NCI-H510A treated with DMSO at 0.1 percent for 48 hours (cell line): ENCODE measurements at places on chromosomes 3 and 15.

- DNase-seq = no peak
These were observed 514.4 kb upstream of the TBL1XR1 start for GRCh38 chr3:177711637-177712036.

DNA sequence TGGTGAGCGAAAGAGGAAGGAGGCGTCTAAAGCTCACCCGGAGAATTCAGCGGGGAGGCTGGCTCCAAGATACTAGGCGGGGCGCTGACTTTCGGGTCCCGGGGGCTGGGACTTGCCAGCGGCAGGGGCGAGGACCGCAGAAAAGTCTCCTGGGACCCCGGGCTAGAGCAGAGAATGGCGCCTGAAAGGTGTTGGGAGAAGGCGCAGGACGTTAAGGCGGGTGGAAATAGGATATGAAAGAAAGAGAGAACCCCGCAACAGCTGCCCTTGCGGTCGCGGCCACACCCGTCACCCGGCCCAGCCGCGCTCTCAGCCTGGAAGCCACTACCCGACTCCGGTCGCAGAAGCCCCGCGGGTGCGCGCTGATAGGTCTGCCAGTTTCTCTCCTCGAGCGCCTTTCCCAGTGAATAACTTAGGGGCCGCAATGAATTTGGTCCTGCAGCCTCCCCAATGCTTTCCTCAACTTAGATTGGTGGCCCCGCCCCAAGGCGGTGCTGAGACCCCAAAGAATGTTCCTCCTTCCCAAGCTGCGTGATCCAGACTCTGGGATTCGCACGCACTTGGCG is 604 bp downstream of the LTK start:
- DNase-seq = no peak

GRCh38 chr3:72174040-72174439 is 389.1 kb upstream of the PROK2 start:
- DNase-seq = no peak

DNA sequence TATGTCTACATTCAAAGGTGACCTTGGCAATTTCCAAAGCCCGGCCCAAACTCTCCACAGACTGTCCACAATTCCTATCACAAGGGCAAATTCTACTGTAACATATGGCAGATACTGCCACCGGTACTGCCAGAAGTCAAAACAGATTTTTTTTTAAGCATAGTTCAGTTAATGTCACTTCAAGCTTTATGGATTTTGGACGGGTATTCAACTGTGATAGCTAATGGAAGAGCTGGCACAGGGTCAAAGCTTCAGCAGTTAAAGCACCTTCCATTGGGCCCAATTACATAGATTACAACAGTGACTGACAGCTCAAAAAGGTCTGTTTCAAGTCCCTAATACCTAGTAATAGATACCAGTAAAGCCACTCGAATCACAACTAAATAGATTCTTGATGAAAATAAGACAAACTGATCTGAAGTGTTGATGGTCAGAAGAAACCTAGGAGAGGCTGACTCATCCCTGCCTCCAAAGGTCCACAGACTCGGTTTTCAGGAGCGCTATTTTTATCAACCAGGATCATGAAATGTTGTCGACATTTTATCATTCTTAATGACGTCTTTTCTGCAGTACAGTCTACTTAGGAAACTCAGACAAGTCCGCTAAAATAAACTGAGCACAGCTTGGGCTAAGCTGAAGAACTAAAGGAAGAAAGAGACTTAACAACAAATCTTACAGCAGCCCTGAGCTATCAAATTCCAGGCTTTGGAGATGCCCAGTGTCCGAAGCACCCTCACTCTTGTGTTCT is 38.7 kb downstream of the ANXA2 start:
- no peak for DNase-seq

DNA sequence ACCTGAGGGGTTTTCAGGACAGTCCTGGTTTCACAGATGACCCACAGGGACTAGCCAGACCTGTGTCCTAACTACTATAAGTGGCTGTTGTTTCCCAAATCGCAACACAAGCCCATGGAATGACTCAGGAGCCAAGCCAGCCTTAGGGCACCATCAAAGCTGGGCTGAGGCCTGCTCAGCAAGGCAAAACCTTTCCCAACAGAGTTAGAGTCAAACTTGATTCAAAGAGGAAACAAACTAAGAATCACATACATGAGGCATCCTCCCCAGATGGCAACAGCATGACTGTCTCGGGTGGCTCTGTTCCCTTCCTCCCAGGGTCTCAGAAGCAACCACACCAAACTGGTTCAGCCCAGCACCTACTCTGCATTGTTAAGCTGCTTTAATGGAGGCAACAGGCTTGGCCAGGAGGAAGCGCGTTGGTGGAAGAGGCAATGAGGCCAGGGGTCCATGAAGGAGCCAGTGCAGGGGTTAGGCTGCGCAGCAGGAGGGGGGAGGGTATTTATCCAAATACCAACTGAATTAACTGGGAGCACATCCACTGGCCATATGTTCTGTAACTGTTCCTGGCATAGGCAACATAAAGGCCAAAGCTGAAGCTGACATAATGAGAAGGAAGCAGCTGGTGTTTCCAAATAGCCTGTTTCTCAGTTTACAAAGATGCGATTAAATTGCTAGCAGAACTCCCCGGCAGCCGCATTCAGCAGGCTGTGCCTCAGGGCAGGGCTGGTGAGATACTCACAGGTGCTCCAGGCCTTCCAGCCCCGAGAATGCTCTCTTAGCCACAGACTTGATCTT is 102.4 kb downstream of the LRIG1 start:
- DNase-seq = no peak

DNA sequence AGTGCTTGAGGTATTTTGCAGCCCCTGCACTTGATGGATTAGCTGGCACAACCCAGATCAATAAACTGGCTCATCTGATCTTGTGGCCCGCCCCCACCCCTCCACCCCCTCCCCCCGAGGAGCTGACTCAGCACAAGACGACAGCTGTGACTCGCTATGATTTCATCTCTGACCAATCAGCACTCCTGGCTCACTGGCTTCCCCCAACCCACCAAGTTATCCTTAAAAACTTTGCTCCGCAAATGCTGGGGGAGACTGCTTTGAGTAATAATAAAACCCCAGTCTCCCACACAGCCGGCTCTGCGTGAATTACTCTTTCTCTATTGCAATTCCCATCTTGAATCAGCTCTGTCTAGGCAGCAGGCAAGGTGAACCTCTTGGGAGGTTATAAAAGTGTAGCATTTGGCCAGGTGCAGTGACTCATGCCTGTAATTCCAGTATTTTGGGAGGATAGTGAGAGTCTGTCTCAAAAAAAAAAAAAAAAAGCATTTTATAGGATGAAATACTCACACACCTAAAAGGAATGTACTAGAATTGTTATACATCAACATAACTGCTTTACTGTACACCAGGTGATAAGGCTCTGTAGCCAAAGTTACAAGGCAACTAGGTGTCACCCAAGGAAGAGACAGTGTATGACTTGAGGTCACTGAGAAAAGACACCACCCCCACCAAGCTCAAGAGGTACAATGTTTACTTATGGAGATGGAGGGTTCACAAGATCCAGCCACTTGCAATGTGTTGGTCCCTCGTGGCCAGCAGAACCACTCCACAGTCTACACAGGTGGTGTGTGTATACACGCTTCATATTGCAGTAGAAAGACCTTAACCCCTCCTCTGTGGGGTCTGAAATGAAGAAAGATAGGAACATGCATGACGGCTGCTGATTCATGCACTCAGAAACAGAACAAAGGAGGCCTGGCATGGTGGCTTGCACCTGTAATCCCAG is 8.6 kb downstream of the ZNF445 start:
- no peak for DNase-seq

- no peak for DNase-seq
These were observed 81.4 kb downstream of the C3orf38 start for GRCh38 chr3:88231207-88231606.

GRCh38 chr3:172519740-172520139 is 3.5 kb downstream of the TNFSF10 start:
- no peak for DNase-seq

DNA sequence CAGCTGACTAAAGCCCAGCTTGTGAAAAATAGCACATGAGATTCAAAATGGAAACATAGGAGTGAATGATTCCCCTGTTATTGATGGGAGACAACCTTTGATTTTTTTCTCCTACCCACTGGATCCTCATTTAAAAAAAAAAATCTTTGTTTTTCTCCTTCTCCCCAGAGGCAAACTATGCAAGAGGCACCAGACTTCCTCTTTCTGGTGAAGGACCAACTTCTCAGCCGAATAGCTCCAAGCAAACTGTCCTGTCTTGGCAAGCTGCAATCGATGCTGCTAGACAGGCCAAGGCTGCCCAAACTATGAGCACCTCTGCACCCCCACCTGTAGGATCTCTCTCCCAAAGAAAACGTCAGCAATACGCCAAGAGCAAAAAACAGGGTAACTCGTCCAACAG is 2.6 kb downstream of the CACNA1D start:
- DNase-seq = no peak

- no peak for DNase-seq
These were observed 226.6 kb upstream of the TLE3 start for GRCh38 chr15:70324001-70324974.

DNA sequence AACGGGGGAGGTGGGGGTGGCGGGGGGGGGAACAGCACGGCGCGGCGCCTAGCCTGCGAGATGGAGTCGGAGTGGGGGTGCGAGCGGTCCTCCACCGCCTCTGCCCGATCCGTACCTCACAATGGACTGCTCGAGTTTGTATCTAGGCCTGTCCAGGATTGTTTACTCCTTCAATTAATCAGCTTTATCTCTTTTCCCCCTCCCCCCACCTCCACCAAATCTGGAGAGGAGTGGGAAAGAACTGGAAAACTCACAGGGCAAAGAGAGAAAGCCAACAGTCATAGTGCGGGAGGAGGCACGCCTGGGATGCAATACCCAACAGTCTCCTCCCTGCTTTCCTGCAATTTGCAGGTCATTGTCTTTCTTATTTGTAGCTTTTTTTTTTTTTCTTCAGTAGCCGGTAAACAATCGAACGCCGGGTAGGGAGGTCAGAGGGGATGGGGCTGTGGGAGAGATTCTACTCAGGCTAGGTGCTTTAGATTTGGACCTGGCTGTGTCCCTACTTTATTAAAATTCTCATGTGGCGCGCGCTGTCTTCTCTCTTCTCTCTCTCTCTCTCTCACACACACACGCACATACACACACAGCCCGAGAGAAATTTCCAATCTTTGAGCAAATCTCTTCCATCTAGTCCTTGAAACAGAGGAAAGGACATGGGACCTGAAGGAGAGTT is 6.9 kb upstream of the MEIS2 start:
- no peak for DNase-seq

DNA sequence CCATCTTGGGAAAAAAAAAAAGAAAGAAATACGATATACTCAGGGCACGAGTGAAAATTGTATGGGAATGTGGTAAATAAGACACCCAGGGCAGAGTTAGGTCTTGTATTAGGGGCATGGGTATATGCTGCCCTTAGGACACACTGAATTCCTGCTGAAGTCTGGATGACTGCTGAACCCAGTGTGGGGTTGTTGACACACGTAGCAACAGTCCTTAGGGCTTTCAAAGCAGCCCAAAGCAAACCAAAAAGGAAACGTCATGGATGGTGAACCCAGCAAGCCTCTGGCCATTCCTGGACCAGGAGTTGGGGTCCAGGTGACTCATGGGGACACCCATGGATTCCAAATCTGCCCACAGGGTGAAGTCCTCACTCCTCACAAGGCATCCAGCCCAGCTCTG is 27.1 kb upstream of the SEMA3F start:
- no peak for DNase-seq
